ENCODE measurements at places on chromosomes 11 and 22. TPM values are rescaled to one million over a fixed set of nuclear protein-coding genes. Genes with fewer than 3 reads are reported as not detected.

DNA sequence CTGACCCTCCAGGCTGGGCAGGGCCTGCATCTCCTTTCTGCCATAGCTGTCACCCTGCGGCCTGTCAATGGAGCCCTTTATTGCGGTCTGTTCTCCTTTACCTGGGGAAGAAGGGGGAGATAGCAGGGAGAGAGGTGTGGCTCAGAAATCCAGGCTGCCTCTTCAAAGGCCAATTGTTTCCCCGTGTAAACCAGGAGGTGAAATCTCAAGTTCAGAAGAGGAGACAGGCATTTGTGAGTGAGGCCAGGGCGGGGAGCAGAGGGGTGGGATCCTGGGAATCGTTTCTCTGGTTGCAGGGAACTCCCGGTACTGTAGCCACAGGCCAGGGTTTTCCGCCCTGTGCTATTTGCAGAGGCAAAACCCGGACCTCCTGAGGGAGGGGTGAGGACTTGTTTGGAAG lies 9.1 kb downstream of the DCPS start:
- DNase-seq = no peak

DNA sequence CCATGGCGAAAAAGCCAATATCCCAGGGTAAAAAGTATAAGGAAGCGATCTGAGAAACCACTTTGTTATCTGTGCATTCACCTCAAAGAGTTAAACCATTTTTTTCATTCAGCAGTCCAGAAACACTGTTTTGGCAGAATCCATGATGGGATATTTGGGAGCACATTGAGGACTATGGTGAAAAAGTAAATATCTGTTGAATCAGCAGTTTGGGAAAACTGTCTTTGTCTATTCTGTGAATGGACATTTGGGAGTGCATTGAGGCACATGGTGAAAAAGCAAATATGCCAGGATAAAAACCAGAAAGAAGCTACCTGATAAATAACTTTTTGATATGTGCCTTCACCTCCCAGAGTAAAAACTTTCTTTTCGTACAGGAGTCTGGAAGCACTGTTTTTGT lies 187.4 kb downstream of the OR4A47 start:
- no peak for DNase-seq

DNA sequence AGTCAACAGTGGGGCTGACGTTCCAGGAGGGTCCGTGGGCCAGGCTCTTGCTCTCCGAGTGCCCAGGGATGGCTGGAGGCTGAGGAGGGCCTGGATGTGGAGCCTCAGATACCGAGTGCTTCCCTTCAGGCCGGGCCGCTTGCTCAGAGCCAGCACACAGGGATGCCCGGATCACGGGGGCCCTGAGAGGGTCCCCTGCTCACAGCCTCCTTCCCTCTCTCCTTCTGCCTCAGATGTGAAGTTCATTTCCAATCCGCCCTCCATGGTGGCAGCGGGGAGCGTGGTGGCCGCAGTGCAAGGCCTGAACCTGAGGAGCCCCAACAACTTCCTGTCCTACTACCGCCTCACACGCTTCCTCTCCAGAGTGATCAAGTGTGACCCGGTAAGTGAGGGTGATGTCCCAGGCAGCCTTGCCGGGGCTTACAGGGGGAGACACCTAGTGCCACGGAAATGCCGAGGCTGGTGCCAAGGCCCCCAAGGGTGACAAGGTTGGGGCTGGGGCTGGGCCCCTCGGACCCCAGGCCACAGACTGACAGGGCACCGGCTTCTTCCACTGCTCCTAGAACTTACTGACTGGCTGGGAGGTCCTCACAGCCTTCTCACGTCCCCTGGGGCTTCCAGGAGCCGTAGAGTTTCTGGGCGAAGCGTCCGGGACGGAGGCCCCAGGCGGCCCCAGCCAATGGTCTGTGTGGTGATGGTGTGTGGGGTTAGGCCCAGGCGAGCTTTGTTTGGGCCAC lies 7.0 kb downstream of the CCND1 start:
- no peak for DNase-seq

GRCh38 chr11:72179804-72180396 lies 12.0 kb upstream of the FOLR1 start:
- DNase-seq = no peak

DNA sequence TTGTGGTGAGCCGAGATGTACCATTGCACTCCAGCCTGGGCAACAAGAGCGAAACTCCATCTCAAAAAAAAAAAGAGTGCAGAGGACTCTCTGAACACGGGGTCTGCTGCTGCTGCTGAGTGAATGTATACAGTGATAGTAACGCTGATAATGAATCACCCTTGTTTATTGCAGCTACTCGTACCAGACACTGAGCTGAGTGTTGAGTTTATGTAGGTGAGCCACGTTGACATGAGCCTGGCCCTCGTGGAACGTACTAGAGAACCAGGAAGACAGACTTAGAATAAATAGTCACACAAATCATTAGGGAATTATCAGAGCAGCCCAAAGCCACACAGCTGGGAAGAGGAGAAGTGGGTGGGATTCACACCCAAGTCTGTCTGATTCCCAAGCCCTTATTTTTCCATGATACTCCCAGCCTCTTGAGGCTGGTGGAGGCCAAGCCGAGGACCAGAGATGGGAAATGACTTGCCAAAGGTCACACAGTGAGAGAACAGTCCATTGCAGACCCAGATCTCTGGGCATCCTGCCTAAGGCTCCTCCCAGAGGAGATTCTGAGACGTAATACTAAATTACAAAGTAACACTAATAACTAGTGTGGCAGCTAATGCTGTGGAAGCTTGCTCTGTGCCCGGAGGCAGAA lies 34.8 kb downstream of the MB start:
- DNase-seq = no peak

GRCh38 chr22:24810043-24810749 lies 4.2 kb downstream of the SGSM1 start:
- DNase-seq = no peak

DNA sequence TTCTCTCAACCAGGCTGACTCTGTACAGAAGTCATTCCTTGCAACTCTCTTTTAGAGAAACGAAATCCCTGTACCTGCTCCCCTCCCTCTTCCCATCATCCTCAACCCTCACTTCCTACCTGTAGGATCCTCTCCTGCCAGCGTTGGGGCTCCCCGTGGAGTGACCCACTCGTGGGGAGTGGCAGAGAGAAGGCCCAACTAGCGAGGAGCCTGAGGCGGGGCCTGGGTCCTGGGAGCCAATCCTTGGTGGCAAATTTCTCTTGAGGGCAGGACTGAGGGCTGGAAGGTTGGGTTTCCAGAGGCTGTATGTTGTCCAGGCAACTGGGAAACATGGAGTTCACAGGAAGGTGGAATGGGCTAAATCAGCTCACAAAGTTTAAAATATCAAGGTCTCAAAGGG lies 10.4 kb downstream of the NHERF4 start:
- peak; percentile 46 for DNase-seq

DNA sequence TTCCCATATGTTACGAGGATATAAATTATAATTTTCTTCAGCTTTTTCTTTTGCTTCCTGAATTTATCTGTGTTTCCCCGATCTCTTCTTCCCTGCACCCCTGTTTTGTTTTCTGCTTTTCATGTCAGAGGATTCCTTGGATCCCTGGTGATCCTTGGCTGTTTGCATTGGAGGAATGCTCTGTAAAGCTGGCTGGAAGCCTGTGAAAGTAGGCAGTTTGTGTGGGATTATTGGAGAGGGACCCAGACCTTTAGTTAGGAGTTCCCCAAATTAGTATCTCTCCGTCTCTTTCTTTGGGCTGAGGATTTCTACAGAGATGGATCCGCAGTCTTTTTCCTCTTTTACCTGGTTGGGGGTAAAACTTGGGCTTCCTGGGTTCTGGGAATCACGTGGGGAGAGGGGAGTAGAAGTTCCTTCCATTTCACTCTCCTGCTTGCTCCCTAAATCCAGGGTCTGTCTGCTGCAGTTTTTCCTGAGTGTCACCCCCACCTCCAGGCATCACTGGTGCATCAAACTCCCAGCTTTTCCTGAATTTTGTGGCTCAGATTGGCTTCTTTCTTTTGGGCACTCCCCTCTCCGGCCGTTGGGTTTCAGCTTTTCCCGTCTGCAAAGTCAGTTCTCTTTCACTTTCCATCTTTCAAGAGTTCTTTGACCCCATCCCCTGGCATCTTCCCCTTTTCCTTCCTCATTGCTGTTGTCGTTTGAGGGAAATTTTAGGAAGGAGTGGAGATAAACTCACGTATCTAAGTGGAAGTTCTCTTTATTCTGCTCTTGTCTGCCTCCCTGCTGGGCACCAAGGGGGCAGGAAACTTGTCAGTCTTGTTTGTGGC lies 79.1 kb upstream of the ALX4 start:
- DNase-seq = peak; percentile 13

- DNase-seq = no peak
These were observed 4.5 kb downstream of the IRF7 start for GRCh38 chr11:611001-611996.

DNA sequence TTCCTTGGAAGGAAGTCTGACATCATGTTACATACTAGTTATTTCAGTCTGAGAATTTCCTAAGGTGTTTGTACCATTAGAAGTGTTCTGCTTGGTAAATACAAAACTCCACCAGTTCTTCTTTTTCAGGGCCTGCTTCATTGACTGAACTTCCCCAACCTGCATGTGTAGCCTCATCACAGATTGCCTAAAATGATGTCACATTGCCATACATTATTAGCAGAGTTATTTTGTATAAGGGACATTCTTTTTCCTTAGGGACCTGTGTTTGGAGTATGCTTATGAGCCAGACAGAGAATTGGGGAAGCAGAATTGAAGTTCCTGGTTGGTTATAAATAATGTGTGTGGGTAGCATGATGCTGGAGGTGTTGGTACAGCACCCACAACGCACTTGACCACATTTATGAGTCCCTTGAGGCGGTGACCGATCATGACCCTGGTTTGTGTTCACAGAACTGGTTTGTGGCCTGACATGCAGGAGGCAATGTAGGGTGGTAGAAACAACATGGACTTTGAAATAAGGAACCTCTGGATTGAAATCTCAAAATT lies 16.4 kb upstream of the MMP7 start:
- no peak for DNase-seq

GRCh38 chr11:10984742-10985141 lies 126.9 kb upstream of the ZBED5 start:
- no peak for DNase-seq

DNA sequence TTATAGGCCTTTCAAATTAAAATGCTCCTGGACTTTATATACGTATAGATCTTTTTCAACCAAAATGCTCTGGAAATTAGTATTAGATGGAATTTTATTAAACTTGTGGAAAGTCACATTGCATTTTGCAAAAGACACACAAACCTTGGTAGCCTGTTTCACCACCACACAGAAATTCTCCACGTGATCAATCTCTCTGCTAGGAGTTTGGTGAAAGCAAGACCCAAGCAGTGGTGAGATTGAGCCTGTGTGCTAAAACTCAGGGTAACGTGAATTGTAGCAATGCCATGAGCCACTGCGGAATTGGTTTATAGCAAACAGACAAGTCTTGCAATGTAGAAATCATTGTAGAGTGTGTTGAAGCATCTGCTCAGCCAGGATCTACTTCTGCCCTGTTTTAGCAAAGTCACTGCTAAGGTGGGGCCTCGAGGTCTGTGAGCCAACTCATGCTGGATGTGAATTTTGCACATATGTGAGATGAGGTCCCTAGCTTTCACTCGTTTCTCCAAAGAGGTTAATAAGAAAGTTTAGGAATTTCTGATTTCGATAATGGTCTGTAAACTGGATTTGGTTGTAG lies 184.8 kb downstream of the DBX1 start:
- no peak for DNase-seq

- DNase-seq = no peak
These were observed 436.4 kb downstream of the TBC1D22A start for GRCh38 chr22:47198801-47199251.

DNA sequence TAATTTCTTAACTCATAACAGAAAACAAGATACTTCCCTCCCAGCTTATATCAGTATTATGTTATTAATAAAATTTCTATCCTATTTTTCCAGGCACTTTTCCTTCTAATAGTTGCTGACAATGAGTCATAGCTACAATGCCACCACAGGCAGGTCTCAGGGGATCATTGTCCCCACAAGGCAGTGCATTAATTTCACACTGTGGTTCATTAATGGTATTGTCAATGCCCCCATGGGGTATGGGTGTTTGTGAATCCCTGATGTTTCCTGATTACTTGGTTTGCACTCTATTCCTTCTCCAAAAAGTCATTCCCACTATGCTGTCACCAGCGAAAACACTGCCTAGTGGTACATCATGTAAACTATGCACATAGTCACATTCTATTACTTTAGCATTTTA lies 345.5 kb upstream of the CTSC start:
- DNase-seq = no peak

DNA sequence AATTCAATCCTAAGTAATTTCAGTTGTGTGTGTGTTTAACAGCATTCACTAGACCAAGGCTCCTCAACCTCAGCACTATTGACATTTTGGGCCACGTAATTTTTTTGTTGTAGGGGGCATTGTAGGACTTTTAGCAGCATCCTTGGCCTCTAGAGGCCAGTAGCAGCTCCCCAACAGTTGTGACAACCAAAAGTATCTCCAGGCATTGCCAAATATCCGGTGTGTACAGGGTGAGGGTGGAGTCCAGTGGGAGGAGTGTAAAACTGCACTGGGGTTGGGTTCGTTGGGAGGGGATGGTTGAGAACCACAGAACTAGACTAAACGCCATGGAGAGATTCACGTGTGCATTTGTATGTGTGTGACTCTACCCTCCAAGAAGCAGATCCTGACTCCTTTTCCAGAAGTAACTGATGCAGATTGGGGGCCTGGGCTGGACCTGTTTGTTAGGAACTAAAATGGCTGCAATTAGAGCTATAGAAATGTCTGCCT lies 5.9 kb upstream of the PHF21A start:
- DNase-seq = peak; percentile 67

DNA sequence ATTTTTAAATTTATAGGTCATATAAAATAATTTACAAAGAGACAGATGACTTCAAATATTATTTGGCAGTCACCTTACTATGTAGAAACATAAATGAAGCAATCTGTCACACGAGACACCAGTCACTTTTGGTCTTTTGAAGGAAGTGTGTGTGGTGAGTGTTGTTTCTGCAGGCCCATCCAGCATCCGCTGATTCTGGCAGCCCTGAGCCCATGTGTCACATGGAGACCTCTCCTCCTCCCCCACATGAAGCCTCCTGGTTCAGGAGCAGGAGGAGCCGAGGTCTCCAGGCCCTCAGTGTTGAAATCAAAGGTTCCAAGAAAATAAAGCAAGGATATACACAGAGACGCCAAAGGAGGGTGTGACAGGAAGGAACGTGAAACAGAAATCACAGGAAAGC lies 60.1 kb downstream of the ARFGAP3 start:
- DNase-seq = no peak

- DNase-seq = no peak
These were observed 91.9 kb upstream of the TP53I11 start for GRCh38 chr11:45042560-45042959.

The CHRM1 gene
- not detected for total RNA-seq

The OR6A2 gene
- total RNA-seq = 0.48 TPM

The HTR3B gene
- not detected for total RNA-seq

The ST14 gene
- total RNA-seq = 141 TPM

The HMOX1 gene
- total RNA-seq = 23.7 TPM

The TCN2 gene
- 12.9 TPM for total RNA-seq

The LIPT2 gene
- total RNA-seq = 6.8 TPM

The IFITM1 gene
- total RNA-seq = 9.5 TPM

The PRCP gene
- total RNA-seq = 46.2 TPM

The OR4A5 gene
- not detected for total RNA-seq

The TSGA10IP gene
- not detected for total RNA-seq

All from PC-9 (cell line).